ENCODE measurements at places on chromosomes 5 and 9.

- DNase-seq: no peak
These were observed 16.0 kb downstream of the SH3PXD2B start for GRCh38 chr5:172438319-172438668.

DNA sequence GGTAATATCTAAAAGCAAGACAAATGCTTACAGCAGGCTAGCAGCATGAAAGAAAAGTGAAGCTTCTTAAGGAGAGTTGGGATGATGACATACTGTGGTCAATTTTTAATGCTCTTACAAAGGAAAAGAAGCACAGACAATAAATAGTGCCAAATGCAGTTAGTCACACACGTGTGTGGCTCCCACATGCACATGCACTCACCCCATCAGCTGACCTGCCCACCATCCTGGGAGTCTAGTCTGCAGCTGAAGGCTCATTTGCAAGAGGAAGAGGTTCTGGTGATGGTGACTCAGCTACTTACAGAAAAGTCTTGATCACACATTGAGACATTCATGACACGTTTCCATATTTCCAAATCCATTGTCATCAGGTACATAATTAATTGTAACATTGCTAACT, 129.3 kb downstream of the MRPL36 start:
- no peak for DNase-seq

DNA sequence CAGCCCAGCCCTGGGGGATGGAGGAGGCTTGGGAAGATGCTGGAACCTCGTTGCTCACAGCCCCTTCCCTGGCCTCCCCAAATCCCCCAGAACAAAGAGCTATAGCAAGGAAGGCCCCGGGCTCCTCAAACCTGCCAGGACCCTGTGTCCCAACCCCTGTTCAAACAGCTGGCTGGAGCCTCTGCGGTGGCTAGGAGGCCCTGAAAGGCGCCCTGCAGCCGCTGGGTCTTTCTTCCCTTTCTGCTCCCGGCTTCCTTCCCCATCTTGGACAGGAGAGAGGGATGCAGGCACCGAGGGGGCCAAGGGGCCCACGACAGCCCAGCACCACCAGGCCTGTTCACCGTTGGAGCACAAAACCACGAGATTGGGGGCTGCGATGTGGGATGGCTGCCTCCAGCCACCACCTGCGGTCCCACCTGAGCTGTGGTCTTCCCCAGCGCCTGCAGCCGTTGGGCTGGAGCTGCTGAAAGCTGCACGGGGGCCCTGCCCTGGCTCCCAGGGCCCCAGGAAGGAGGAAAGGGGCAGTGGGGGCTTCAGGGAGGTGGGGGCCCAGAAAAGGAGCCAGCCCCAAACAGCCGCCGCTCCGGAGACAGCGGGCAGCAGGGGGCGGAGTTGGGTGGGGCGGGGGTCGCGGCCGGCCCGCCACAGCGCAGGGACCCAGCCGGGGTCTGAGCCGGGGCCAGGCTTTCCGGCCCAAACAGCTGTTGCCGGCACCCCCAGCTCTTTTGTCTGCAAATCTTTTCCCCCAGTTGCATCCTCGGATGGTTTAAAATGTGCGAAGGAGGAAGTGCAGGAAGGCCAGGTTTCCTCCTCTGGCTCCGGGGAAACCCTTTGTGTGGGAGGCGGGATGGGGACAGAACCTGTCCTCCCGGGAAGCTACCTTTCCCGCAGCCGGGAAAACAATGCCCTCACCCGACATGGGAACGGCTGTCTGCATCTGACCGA, 16.1 kb downstream of the NOTCH1 start:
- DNase-seq: no peak

GRCh38 chr9:86716326-86716922, 230.9 kb downstream of the GAS1 start:
- DNase-seq: no peak
